ENCODE measurements at places on chromosomes 2 and 18.

DNA sequence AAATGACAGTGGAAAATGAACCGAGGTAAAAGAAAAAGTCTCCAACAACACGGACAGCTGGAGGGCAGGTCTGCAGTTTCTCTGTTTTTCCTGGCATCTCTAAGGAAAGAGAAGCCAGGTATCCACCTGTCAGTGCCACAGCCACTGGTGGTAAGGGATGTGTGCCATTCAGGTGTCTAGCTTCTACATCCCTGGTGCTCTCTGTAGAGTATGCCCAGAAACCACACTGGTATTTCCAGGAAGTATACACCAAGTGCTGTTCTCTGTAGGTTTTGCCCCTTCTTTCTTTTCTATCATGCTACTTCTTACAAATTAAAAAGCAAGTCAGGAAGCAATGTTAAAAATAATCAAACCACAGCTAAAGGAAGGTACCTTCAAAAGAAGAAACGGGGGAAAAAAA is 7.6 kb upstream of the AGFG1 start:
- DNase-seq, result no peak

DNA sequence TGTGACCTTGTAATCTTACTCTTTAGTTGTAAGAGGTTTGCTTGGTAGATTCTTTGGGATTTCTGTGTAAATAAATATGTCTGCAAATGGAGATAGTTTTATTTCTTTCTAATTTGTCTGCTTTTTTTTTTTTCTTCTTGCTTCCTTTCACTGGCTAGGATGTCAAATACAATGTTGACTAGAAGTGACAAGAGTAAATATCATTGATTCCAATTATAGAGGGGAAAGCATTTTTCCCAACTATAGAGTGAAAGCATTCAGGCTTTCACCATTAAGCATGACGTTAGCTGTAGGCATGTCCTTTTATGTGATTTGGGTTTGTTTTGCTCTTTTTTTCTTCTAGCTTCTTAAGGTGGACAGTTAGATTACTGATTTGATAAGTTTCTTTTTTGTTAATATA is 191.5 kb downstream of the MCFD2 start:
- DNase-seq, result no peak

DNA sequence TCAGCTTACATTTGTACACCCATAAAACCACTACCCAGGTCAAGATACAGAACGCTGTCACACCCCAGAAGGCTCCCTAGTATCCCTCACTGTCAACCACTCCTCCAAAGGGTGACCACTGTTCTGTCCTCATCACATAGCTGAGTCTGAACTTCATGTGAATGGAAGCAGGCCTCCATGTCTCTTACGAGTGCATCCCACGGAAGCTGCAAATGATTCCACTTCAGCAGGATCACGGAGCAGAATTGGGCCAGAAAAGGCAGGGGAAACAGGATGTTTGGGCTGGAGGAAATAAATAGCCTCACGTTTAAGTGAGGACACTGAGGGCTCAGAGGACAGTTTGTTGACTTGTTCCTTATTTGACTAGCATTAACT is 38.4 kb downstream of the LBH start:
- DNase-seq, result no peak

GRCh38 chr2:12718711-12719399 is 2.1 kb downstream of the TRIB2 start:
- DNase-seq, result no peak

GRCh38 chr2:216425008-216425787 is 12.9 kb downstream of the SMARCAL1 start:
- DNase-seq, result no peak

DNA sequence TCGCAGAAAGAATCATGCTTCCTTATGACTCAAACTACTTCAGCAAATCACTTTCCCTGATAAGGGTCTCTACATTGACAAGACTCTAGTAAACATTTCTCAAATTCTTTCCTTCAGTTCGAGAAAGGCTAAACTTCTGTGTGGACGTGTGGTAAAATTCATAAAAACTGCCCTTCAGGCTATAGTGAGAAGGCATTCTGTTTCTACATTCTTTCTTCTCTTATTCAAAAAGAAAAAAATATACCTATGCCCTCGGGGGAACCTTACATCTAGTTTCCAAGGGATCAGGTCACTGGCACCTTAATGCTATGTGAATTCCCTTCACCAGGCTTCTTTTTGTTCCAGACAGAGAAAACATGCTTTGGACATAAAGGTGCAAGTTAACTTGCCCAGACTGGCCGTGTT is 4.9 kb downstream of the VIT start:
- DNase-seq, result no peak

DNA sequence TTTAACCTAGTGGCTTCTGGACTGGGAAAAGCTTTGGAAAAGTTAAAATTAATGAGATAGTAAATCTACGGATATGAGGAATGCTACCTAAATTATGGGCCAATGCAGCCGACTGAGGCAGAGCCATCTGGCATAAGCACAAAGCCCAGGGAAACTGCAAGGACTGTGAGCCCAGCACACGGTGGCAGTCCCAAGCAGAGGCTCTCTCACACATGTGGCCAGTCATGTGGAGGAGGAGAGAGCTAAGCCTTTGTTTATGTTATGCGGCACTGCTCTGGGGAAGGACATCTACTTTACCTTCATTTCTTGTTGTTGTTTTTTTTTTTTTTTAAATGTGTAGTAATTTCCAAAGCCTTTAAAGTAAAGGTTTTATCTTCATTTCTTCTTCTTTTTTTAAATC is 267.0 kb downstream of the STK39 start:
- no peak for DNase-seq

- no peak for DNase-seq
Observed at GRCh38 chr2:54898456-54899226, 151.6 kb downstream of the RTN4 start.

DNA sequence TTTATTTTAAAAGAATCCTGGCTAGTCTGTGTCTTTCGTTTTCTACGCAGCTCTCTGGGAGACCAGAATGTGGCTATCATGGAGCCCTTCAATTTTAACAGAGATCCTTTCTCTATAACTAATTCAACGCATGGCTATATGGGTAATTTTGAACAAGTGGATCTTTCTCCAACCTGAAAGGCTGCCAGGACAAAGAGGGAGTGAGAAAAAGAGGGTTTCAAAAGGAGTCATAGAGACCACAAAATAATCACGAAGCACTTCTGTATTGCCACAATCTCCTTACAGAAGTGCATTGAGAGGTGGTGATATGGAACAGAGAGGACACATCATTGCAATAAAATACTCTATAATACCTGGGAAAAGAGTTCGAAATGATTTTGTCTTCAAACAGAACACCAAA is 21.7 kb upstream of the CDH2 start:
- no peak for DNase-seq

GRCh38 chr2:66164470-66164869 is 270.5 kb upstream of the MEIS1 start:
- DNase-seq, result no peak

Data from aorta (tissue), 5 donors.